ENCODE measurements at places on chromosomes 11 and 22. TPM values are rescaled to one million over a fixed set of nuclear protein-coding genes. Genes with fewer than 3 reads are reported as not detected.

The GLYATL2 gene
- 0.25 TPM for polyA plus RNA-seq

The IRAG1 gene
- polyA plus RNA-seq, result 13.1 TPM

The OOSP2 gene
- polyA plus RNA-seq, result not detected

The ADM2 gene
- 11.2 TPM for polyA plus RNA-seq

The CCDC73 gene
- polyA plus RNA-seq, result 0.10 TPM

The SLC25A18 gene
- polyA plus RNA-seq, result 0.46 TPM

The OTOG gene
- 0.10 TPM for polyA plus RNA-seq

The OR4X2 gene
- polyA plus RNA-seq, result not detected

The CASP5 gene
- 15.2 TPM for polyA plus RNA-seq

The PAMR1 gene
- 8.3 TPM for polyA plus RNA-seq

The FGF3 gene
- not detected for polyA plus RNA-seq

The OR4A47 gene
- not detected for polyA plus RNA-seq

The XNDC1N gene
- 5.1 TPM for polyA plus RNA-seq

The OLFML1 gene
- 15.4 TPM for polyA plus RNA-seq

The OR5T2 gene
- polyA plus RNA-seq, result not detected

The CHRDL2 gene
- polyA plus RNA-seq, result 2.4 TPM

The SYT7 gene
- polyA plus RNA-seq, result 12.1 TPM

The PRCP gene
- 73.8 TPM for polyA plus RNA-seq

The ENTHD1 gene
- polyA plus RNA-seq, result 0.06 TPM

The LIF gene
- 27.6 TPM for polyA plus RNA-seq

The RAG2 gene
- polyA plus RNA-seq, result 0.19 TPM

The GAL3ST1 gene
- polyA plus RNA-seq, result 19.5 TPM

The PTH gene
- not detected for polyA plus RNA-seq

The CLCF1 gene
- polyA plus RNA-seq, result 9.6 TPM

The MOV10L1 gene
- polyA plus RNA-seq, result 2.3 TPM

The RAB36 gene
- polyA plus RNA-seq, result 2.2 TPM

The B3GAT1 gene
- 2.0 TPM for polyA plus RNA-seq

The RAB3IL1 gene
- polyA plus RNA-seq, result 19.6 TPM

The PANX3 gene
- 0.03 TPM for polyA plus RNA-seq

The P2RY6 gene
- polyA plus RNA-seq, result 19.9 TPM

The KCNK4 gene
- 0.09 TPM for polyA plus RNA-seq

The JAML gene
- 35.2 TPM for polyA plus RNA-seq

The SCN2B gene
- 1.3 TPM for polyA plus RNA-seq

The PLCB3 gene
- 115 TPM for polyA plus RNA-seq

The OR2AT4 gene
- polyA plus RNA-seq, result 3.2 TPM

The KIRREL3 gene
- polyA plus RNA-seq, result 0.96 TPM
